ENCODE measurements at places on chromosomes 16 and 17. TPM values are rescaled to one million over a fixed set of nuclear protein-coding genes. Genes with fewer than 3 reads are reported as not detected.

GRCh38 chr17:31328160-31328535 is 6.7 kb upstream of the EVI2A start:
- H3K27me3 ChIP-seq = no peaks in the 10 kb centered on the region
- peaks cover 10% of the 10 kb centered on the region for H3K36me3 ChIP-seq
- no peak for DNase-seq
- H3K27ac ChIP-seq = no peak overlapping the region

The MPP2 gene
- 31.6 TPM for total RNA-seq

GRCh38 chr17:50658616-50659015 is 23.9 kb downstream of the ABCC3 start:
- DNase-seq = no peak
- peaks cover 8% of the 10 kb centered on the region for H3K4me1 ChIP-seq
- no peak overlapping the region for H3K4me3 ChIP-seq

The YWHAE gene
- 1,186 TPM for total RNA-seq

- DNase-seq = no peak
- H3K4me1 ChIP-seq = no peaks in the 10 kb centered on the region
- H3K27ac ChIP-seq = no peak overlapping the region
Measured at GRCh38 chr16:8894736-8895334, 12.7 kb downstream of the LITAFD start.
